ENCODE measurements at places on chromosomes 12 and 14. TPM values are rescaled to one million over a fixed set of nuclear protein-coding genes. Genes with fewer than 3 reads are reported as not detected.

GRCh38 chr12:66035288-66035966 is 95.1 kb downstream of the LLPH start:
- peak; percentile 47 for DNase-seq

GRCh38 chr14:103858063-103858781 is 10.8 kb upstream of the PPP1R13B start:
- no peak for DNase-seq

DNA sequence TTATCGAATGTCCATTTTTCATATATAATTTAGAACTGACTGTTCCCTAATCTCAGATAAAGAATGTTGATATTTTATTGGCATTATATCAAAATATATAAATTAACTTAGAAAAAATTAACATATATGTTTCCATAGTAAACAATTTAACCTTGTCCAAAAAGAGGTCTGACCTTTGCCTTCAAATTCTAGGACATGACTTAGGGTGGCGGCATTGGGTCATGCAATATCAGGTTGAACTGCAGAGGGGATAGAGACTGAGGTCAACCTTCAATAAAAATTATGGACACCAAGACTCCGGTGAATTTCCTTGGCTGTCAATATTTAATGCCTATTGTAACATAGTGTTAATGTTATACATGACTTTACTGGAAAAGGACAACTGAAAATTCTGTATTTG is 199.8 kb downstream of the RPL10L start:
- DNase-seq = no peak

Gene IKZF4
- total RNA-seq = 0.12 TPM
